NCI-H1092 (cell line): ENCODE measurements at places on chromosomes 6 and 20.

GRCh38 chr6:53302678-53303360 is 45.9 kb downstream of the ELOVL5 start:
- DNase-seq, result no peak

- DNase-seq, result no peak
Measured at GRCh38 chr6:88547768-88548167, 381.6 kb upstream of the CNR1 start.

DNA sequence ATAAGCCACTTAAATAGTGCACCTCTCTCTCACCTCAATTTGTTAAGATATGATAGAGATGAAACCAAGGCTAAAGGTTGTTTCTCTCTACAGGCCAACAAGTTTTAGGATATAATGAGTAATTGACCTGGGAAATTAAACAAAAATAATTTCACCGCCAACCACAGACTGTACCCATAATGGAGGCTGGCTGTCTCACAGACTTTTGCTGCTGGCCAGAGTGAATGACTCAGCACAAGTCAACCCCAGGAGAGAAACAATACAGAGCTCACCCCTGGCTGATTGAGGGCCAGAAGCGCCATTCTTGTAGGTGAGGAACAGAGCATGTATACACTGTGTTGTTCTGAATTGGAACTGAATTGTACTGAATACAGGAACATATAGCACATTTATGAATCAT is 99.9 kb downstream of the CAP2 start:
- DNase-seq, result no peak

GRCh38 chr6:83867527-83868161 is 8.2 kb downstream of the CYB5R4 start:
- DNase-seq, result no peak

DNA sequence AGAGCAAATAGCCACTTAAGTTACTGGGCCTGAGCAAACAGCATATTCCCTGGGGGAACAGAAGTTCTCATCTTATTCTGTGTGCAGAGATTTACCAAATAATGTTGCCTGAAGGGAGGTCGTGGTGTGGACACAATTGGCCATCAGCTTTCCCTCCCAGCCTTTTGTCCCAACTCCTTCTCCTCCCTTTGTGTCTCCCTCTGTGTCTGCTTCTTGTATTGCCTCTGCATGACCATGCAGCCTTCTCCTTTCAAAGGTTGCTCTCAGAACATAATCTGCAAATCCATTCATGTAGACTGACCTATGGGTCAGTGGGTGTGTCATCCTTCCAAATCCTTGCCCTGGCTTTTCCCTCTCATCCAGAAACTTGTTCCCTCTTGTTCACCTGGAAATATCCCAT is 150.3 kb upstream of the INSM1 start:
- peak; percentile 11 for DNase-seq

DNA sequence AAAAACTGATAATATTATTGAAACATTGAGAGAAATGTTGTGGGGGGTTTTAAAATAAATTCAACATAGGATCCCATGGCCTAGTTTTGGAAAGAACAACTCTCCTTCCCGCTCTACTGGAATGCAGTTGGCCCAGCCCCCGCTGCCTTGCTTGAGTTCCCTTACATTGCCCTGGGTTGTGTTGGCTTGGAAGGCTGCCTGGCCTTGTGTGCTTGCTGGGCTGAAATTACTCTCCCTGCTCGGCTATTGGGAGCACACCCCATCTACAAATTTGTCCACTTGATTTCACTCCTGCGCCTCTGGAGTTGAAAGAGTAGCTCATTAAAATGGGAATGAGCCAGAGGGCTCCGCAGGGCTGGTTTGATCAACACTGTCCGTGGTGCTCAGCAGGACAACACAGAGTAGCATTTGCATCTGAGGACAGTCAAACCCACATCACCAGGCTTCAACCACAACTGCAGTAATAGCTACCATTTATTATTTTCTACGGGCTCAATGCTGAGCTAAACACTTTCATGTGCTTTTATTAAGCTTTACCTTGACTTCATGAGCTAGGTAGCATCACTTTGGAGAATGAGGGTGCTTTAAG is 35.2 kb downstream of the DOK5 start:
- no peak for DNase-seq

GRCh38 chr6:56992036-56992435 is 37.1 kb downstream of the BEND6 start:
- no peak for DNase-seq

DNA sequence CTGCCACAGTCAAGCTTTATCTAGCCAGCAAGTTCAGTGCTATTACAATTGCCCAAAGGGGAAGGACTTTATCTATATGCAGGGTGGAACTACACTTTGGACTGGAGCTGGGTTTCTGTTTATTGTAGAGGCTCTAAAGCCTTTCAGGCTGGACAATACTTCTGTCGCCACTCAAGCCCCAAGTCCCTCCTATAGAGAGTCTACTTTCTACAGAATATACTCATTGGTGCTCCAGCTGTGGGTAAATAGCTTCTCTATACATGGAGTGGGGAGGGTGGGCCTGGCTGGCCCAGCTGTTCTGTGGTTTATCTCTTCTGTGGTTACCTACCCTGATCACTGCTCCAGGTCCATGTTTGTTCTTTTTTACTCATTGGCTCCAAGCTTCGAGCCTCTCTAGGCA is 151.8 kb upstream of the MYLIP start:
- DNase-seq, result no peak

- no peak for DNase-seq
Measured at GRCh38 chr6:132136981-132137380, 185.8 kb upstream of the CCN2 start.

- DNase-seq, result no peak
Measured at GRCh38 chr20:52577696-52578095, 386.1 kb upstream of the ZFP64 start.

- DNase-seq, result no peak
Measured at GRCh38 chr6:39104528-39104927, 10.5 kb downstream of the SAYSD1 start.

GRCh38 chr20:49268600-49269365 is 9.1 kb downstream of the ZNFX1 start:
- DNase-seq, result no peak

GRCh38 chr6:118509009-118509617 is 39.0 kb upstream of the PLN start:
- peak; percentile 37 for DNase-seq

GRCh38 chr6:25754535-25754934 is at the start of gene SLC17A4:
Gene SLC17A4 (plus strand): TSS chr6:25754742. CDS start chr6:25761963, 7,221 bp downstream.
- DNase-seq, result no peak

- peak; percentile 92 for DNase-seq
Measured at GRCh38 chr6:96391776-96392360, 129.7 kb upstream of the UFL1 start.

DNA sequence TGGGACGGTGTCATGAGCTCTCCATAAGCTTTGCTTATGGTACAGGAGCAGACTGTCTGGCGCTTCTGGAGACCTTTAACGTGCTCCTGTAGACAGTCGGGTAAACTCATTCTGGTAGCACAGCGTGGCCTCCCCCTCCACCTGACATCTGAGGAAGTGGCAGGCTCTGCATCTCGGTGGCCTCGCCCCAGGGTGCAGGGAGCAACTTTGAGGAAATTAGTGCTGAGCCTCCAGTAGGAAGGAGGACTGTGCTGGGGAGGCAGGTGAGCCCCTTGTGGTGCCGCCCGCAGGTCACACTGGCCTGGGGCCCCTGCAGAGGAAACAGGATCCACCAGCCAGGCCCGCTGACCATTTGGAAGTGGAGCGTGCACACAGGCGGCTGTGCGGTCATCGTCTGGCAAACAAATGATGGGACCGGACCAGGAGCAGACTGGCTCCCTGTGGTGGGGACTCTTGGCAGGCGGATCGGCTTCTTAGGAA is 57.9 kb downstream of the SYNJ2 start:
- no peak for DNase-seq

DNA sequence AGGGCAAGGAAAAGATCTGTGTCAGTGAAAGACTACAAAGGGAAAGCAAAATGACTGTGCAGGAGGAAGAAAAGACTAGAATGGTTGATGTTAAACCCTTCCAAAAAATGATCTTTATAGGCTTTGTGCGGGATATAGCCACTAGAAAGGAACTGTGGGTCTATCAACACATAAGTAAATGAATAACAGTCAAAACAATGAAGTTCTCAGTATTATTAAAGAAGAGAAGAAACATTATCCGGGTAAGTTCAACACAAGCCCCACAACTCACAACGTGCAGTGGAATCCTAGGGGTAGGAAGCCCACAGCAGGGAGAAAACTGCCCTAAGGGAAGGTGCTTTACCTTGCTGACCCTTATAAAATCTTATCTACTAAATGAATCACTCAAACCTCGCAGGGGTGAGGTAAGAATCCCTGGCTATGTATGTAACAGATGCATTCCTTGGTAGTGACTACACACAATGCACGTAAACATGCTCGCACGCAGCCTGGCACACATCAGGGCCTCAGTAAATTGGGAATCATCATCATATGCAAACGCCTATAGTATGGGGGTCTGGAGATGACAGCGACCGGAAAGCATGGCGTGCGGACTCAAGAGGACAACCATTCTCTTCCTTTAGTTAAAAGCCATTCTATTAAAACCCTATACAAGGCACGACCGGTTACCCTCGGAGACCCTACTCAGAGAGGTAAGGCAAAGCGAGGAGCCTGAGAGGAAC is 11.3 kb downstream of the TFAP2A start:
- DNase-seq, result no peak

GRCh38 chr6:155165029-155165710 is 98.6 kb upstream of the CLDN20 start:
- no peak for DNase-seq

GRCh38 chr20:25287631-25288290 is 39.9 kb downstream of the PYGB start:
- no peak for DNase-seq

DNA sequence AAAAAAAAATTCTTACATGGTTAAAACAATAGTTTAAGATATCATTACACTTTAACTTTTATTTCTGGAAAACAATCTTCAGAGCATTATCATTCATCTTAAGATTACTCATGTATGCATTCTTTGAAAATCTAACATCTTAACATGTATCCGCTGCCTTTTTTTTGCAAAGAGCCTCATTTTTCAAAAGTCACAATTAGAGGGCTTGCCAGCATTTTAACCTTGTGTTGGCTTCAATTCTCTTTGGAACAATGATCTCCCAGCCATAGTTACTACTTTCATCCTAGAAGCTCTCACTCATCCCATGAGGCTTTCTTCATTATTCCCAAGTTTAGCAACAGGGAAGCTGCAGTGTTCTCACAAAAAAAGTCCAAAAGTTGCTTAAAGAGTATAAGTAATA is 330.8 kb downstream of the BCKDHB start:
- DNase-seq, result no peak

DNA sequence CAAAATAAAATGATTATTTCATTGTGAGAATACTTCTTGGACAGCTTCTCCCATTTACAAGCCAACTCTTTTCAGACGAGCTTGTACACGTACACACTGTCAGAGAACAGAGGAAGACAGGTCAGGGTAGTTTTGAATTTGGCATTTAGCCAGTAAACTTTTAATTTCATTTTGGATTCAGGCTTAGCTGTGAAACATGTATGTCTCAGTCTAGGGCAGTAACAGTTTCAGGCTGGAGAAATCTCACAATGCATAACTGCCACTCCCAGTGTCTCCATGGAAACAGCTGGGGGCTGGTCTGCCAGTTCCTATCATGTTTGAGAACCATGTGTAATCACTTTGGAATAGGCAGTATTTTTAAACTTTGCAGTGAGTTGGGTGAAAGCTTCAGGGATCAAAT is 22.0 kb upstream of the QKI start:
- DNase-seq, result no peak

DNA sequence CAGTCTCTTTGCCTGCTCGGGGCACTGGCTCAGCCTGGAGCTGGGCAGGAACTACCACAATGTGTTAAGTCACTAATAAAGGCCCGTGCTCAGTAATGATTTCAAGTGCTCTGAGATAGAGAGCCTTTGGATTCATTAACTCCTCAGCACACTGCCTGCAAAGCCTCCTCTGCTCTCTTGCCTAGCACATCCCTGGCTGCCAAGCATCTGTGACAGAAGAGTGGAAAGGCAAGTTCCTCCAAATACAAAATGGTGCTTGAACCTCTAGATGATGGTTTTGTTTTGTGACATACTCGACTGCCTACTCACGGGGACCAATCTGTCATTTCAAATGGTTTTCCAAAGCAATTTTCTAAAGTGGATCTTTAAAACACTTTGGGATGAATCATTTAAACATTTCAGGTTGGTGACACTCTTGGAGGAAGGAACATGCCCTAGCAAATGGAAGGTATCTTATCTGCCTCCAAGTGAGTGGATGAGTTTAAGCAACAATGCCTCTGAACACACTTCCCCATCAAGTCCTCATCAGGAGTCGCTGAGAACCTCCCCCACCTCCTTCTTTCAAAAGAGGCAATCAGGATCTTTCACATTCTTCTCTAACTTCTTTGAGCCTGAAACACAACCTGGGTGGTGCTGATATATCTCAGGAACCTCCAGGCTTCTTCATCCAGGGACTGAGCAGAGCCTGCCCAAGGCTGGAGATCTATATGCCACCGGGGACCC is 35.8 kb downstream of the METTL24 start:
- DNase-seq, result no peak

DNA sequence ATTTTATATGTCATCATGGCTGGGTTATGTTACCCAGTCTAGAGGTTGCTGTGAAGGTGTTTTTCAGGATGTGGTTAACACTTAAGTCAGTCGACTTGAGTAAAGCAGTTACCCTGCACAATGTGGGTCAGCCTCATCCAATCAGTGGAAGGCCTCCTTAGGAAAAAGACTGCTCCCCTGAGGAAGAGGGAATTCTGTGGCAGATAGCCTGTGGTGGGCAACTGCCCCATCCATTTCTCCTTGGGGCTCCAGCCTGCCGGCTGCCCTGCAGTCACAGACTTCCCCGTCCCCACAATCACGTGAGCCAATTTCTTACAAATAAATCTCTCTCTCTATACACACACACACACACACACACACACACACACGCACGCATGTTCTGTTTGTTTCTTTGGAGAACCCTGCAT is 34.5 kb upstream of the MPC1 start:
- DNase-seq, result no peak

DNA sequence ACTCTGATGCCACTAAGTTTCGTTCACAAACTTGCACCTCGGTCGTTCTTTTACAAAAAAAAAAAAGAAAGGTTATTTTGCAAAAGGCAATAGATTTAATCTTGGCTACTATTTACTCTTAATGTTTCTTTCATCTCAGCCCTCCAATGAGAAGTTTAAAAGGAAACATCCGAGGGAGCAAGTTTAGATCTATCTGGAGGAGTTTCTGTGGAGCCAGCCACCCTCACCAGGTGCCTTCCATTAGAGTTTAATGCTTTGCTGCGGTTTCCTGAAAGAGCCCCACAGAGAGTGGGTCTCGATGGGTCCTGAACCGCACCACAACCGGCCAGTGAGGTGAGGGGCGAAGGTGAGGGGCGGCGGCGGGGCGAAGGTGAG is 632 bp downstream of the PRKN start:
- peak; percentile 56 for DNase-seq

- DNase-seq, result no peak
Measured at GRCh38 chr6:90175627-90176538, 120.8 kb downstream of the BACH2 start.

GRCh38 chr6:158357570-158358216 is 45.4 kb downstream of the TULP4 start:
- no peak for DNase-seq

- DNase-seq, result no peak
Measured at GRCh38 chr6:44044154-44044539, 83.1 kb downstream of the MRPL14 start.
